ENCODE measurements at places on chromosomes 16 and 17.
A peak's percentile ranks its signal among the peaks of the same experiment; 100 is the strongest.

DNA sequence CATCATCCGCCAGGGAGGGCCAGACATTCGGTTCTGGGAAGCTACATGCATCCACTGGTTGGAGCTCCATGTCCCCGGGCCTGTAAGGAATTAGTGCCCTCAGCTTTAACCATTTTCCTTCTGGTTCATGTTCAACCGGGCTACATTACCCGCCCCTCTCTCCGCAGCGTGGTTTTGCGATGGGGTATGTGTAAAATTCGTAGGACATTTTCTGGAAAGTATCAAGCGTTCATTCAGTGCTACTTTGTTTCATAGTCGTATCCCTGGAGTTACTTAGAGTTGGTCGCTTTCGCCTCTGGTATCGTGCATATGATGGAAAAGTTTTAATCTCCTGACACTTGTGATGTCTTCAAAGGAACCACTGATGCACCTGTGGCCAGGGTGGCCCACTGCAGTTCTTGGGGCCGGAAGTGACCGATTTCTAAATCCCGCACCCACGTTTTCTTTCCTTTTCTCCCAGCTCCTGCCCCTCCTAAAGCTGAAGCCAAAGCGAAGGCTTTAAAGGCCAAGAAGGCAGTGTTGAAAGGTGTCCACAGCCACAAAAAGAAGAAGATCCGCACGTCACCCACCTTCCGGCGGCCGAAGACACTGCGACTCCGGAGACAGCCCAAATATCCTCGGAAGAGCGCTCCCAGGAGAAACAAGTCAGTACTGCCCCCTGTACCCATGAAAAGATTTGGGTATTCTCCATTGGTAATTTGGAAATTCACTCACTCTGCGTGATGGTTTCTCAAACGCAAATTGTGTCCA, 637 bp downstream of the RPL23A start:
- no peaks in the 10 kb centered on the region for H3K27me3 ChIP-seq
- DNase-seq, result no peak
- peak overlapping the region; percentile 96 for H3K27ac ChIP-seq
- peaks cover 32% of the 10 kb centered on the region for H3K36me3 ChIP-seq
- peaks cover 3% of the 10 kb centered on the region for H3K4me1 ChIP-seq

DNA sequence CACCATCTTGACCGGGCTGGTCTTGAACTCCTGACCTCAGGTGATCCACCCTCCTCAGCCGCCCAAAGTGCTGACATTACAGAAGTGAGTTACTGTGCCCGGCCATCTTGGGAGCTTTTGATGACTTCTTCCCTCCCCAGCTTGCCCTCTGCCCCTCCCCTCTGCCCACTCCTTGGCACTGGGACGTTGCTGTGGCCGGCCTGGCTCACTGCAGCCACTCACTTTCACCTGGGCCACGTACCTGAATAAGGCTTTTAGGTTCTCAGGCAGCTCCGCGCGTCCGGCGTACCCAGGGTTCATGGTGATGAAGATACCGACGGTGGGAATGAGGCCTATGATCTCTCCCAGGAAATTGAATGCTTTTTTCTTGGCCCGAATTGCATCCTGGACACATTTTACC, 81.6 kb downstream of the DNAH17 start:
- no peak overlapping the region for H3K27ac ChIP-seq
- no peak overlapping the region for H3K4me3 ChIP-seq
- no peaks in the 10 kb centered on the region for H3K27me3 ChIP-seq
- H3K4me1 ChIP-seq, result no peaks in the 10 kb centered on the region
- DNase-seq, result no peak

DNA sequence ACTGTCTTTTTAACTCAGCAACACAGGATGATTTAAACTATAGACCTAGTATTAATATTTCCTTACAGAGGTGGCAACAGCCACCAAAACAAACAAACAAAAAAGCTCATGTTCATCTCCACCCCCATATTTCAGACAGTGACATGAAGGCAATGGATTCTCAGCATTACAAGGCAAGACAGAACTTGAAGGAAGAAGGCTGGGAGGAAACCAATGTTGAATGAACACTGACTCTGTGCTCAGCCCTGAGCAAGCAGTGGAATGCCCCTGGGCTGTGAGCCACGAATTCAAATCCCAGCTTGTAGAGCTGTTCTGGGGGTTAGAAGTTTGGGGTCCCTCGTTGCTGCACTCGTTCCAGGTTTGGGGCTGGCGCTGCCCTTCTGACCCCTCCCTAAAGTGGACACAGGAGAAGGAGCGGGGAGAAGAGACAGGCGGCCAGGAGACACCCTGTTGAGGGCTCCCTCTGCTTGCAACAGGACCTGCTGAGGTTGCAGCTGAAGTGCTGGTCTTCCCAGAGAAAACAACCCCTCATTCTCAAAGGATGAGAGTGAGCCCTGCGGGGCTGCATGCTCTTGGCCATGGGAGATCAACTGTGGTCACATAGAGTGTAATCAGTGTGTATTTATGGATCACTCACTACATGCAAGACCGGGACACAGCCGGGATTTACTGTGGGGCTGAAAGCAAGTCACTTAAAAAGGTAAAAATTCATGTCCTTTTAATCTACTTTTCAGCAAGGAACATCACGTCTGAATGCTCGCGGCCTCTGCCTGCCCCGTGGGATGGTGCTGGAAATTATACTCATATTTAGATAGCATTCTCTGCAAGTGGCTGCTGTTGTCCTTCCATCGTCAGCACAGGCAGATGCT, 34.3 kb downstream of the MYH3 start:
- H3K4me3 ChIP-seq, result no peak overlapping the region
- H3K27ac ChIP-seq, result no peak overlapping the region
- no peaks in the 10 kb centered on the region for H3K4me1 ChIP-seq
- H3K27me3 ChIP-seq, result no peaks in the 10 kb centered on the region
- DNase-seq, result no peak

- no peak overlapping the region for H3K27ac ChIP-seq
- H3K4me3 ChIP-seq, result no peak overlapping the region
- H3K27me3 ChIP-seq, result peaks cover 22% of the 10 kb centered on the region
- H3K36me3 ChIP-seq, result no peaks in the 10 kb centered on the region
- no peak for DNase-seq
These were observed 390.9 kb downstream of the SEC14L1 start for GRCh38 chr17:77531641-77532040.

- no peak for DNase-seq
- H3K4me1 ChIP-seq, result no peaks in the 10 kb centered on the region
- no peaks in the 10 kb centered on the region for H3K36me3 ChIP-seq
- no peak overlapping the region for H3K27ac ChIP-seq
These were observed 21.1 kb upstream of the SPPL2C start for GRCh38 chr17:45823598-45823997.

- peaks cover 50% of the 10 kb centered on the region for H3K27me3 ChIP-seq
- peak overlapping the region; percentile 75 for H3K4me3 ChIP-seq
- DNase-seq, result peak; percentile 72
These were observed 688 bp downstream of the CA10 start for GRCh38 chr17:52157603-52158449.

DNA sequence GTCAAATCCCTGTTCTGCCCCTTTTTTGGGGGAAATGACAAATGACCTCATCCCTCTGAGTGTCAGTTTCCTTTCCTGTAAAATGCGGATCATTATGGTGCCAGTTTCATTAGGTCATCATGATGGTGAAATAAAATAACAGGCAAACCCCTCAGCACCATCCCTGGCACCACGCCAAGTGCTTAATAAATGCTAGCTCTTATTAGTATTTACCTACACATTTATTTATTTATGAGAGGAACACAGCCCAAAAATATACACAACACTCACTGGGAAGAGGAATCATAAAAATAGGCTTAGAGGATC, 28.6 kb upstream of the GPRC5B start:
- H3K27me3 ChIP-seq, result no peaks in the 10 kb centered on the region
- H3K4me1 ChIP-seq, result no peaks in the 10 kb centered on the region
- H3K36me3 ChIP-seq, result no peaks in the 10 kb centered on the region
- DNase-seq, result no peak
- no peak overlapping the region for H3K27ac ChIP-seq

DNA sequence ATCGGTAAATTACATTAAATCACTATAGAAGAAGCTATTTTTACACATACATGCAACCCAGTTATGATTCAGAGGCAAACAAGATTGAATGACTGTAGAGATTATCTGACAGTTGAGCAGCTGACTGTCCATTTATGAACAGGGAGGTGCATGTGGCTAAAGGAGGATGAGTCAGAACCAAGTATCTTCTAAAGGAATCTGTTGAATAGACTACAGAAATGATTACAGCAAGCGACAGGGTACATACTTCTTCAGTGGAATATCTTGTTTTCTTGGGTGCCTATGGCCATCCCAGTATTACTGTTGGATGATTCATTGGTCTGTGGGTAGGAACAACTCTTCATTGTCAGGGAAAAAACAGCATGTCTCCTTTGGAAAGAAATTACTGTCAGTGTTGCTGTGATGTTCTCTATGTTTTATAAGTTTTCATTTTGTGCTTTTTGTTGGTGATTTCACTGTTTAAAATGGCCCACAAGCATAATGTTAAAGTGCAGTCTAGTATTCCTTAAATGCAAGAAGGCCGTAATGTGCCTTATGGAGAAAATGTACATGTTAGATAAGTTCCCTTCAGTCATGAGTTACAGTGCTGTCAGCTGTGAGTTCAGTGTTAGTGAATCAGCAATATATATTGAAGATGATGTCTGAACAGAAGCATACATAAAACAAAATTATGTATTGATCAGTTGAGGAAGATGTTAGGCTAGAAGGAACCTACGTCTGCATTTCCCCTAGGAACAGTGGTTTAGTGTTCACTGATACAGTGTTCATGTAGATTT, 27.0 kb downstream of the CBFB start:
- no peak for DNase-seq
- H3K27me3 ChIP-seq, result no peaks in the 10 kb centered on the region
- H3K36me3 ChIP-seq, result no peaks in the 10 kb centered on the region
- H3K4me1 ChIP-seq, result no peaks in the 10 kb centered on the region
- no peak overlapping the region for H3K27ac ChIP-seq

DNA sequence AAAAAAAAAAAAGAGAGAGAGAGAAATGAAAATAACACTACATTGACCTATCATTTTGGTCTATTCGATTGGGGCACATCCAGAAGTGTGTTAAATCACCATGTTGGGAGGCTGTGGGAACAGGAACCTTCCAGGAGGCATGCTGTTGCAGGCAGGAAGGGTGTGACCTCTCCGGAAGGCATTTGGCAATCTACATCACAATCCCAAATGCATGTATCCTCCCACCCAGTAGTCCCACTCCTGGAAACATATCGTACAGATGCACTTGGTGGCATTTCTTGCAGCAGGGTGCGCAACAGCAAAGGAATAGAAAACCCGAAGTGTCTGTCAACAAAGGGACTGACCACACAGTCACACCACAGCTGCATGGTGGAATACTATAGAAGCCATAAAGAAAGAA, 7.9 kb downstream of the PLLP start:
- H3K27ac ChIP-seq, result no peak overlapping the region
- H3K27me3 ChIP-seq, result no peaks in the 10 kb centered on the region
- no peak overlapping the region for H3K4me3 ChIP-seq
- no peak for DNase-seq
- no peaks in the 10 kb centered on the region for H3K4me1 ChIP-seq
- no peaks in the 10 kb centered on the region for H3K36me3 ChIP-seq

GRCh38 chr17:77606146-77606864, 352.2 kb upstream of the TNRC6C start:
- H3K36me3 ChIP-seq, result no peaks in the 10 kb centered on the region
- no peak overlapping the region for H3K4me3 ChIP-seq
- H3K27me3 ChIP-seq, result no peaks in the 10 kb centered on the region

DNA sequence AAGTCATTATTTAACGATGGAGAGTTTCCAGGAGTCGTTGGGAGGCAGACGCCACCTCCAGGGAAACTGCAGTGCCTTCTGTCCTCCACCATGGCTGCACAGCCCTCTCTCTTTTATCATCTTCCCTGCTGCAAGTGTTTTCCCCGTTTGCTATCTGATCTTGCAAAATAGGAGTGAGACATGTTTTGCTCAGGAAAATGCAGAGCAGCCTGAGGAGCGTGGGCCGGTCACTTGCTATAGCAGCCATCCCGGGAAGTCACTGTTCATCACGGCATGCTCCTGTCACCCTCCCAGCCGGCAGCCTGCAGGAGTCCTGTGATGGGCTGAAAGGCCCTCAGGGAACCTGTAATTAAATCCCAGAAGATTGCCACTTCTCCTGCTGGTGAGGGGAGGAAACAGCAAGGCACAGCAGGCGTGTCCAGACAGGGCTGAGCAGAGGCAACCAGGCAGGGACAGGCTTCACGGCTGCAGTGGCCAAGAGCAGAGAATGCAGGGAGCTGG, 143.1 kb downstream of the GSG1L start:
- no peak overlapping the region for H3K4me3 ChIP-seq
- H3K27ac ChIP-seq, result no peak overlapping the region
- H3K36me3 ChIP-seq, result no peaks in the 10 kb centered on the region
- peak; percentile 62 for DNase-seq

DNA sequence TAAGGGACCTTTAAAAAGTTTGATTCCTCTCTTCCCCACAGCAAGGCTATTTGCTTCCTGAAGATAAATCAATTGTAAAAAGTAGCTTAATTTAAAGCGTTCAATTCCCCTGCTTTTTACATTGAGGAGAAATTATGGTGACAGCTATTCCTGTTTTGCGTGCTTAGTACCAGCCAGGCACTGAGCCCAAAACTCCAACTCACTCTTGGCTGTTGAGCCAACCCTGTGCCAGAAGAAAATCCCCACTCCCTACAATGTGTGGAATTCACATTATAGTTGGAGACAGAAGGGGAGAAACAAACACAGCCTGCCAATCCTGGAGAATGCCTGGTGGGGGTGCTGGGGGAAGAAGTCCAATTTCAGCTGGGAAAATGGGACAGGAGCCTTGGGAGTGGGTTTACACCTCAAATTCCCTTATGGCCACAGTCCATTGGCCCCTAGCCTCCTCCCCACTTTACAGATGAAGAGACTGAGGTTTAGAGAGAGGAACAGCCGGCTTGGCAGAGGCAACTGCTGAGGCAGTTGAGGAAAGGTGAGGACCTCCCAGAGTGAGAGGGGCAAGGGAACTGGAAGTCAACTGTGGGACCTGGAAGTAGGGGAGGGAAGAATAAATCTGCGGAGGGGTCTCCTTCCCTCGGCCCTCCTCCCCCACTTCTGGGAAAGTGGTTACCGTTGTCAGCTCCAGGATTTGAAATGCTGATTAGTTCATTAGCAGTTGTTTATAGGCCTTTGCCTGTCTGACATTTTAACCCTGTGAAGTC, 26.1 kb downstream of the CDH1 start:
- no peaks in the 10 kb centered on the region for H3K27me3 ChIP-seq
- DNase-seq, result peak; percentile 67
- H3K4me3 ChIP-seq, result no peak overlapping the region
- H3K27ac ChIP-seq, result peak overlapping the region; percentile 59

DNA sequence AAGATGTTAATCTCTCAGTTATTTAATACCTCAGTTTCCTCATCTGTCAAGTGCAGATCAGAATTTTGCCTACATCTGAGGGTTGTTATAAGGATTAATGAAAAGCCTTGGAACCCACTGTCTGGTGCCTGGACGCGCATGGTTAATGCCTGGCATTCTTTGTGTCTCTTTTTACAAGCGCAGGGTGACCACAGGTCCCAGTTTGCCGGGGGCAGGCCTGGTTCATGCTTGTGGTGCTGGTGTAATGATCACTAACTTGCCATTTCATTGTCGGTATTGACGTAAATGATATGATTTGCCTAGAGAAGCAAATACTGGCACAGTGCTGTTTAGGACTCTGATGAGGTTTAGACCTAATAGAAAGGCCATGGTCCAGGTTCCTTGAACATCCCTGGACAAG, 23.1 kb downstream of the MRC2 start:
- no peak overlapping the region for H3K4me3 ChIP-seq
- H3K4me1 ChIP-seq, result no peaks in the 10 kb centered on the region
- H3K27me3 ChIP-seq, result 0 out of 2 replicates have a peak, but pooled peaks cover 6% of the 10 kb centered on the region
- no peak for DNase-seq
- H3K36me3 ChIP-seq, result no peaks in the 10 kb centered on the region

- H3K27me3 ChIP-seq, result no peaks in the 10 kb centered on the region
- DNase-seq, result no peak
- H3K4me3 ChIP-seq, result no peak overlapping the region
- H3K36me3 ChIP-seq, result no peaks in the 10 kb centered on the region
- H3K27ac ChIP-seq, result no peak overlapping the region
- H3K4me1 ChIP-seq, result no peaks in the 10 kb centered on the region
These were observed 499.8 kb downstream of the WWOX start for GRCh38 chr16:78599271-78599670.

All from H1 (cell line).